ENCODE measurements at places on chromosomes 7 and 10.
A peak's percentile ranks its signal among the peaks of the same experiment; 100 is the strongest.

DNA sequence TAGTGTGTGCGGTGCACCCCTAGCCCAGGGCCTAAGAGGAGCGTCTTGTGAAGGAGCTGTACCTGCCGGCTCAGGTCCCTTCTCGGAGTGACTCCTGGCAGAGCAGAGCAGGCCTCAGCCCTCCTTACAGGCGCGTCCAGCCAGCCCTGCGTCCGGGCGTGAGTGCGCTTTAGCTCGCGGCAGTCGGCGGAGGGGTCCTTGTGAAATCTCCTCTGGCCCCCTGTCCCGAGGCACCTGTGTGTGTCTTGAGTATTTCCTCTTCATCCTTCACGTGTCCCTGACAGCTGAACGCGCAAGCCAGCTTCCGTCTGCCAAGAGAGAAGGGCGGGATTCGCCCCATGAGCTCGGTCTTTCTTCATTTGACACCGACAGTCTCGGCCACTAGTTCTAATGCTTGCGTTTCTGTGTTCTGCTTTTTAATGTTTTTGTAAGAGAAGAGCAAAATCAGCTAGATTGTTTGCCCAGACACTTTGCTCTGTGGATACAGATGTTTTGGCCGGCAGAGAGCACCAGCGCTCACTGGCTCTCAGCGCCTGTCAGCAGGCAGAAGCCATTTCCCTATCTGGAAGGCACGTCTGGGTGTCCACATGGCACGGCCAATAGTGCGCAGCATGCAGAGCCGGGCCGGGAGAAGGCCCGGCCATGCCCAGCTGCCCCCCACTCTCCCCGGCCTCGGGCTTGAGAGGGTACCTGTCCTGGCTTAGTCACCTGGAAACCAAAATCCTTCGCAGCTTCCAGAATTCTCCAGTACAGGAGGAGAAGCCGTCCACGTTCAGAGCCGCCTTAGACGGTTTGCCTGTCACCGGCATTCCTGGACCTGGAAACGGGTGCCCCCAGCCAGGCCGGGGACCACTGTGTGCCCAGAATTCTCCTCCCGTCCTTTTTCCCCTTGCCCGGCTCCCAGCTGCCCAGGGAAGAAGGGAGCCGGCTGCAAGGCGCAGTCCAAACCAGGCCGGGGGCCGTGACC lies 7.0 kb downstream of the GET4 start:
- DNase-seq = no peak

DNA sequence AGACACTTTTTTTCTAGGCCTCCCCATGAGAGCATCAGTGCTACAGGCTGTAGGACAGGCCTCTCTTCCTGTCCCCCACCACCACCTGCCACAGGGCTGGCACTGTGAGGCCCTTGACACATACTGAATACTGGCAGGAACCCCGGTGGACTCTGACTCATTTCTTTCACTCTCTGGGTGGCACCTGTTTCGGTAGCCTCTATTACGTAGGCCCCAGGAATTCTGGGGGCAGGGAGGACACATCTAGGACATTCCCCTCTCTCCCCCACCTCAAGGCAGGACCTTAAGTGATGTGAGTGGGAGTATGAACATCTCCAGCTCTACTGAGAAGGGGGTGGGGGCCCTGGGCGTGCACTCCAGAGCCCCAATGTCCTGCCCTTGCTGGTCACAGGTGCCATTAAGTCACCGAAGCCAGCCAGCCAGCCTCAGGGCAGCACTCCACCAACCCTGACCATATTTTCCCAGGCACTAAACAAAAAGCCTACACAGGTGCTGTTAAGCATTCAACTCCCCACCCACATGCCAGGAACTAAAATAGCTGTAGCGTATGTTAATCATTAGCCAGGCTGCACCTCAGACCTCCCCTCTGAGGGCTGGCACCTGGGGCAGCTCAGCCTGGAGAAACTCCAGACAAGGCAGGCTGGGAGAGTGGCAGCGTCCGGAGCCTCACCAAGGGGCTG lies 8.9 kb downstream of the ANXA11 start:
- peak; percentile 81 for DNase-seq

DNA sequence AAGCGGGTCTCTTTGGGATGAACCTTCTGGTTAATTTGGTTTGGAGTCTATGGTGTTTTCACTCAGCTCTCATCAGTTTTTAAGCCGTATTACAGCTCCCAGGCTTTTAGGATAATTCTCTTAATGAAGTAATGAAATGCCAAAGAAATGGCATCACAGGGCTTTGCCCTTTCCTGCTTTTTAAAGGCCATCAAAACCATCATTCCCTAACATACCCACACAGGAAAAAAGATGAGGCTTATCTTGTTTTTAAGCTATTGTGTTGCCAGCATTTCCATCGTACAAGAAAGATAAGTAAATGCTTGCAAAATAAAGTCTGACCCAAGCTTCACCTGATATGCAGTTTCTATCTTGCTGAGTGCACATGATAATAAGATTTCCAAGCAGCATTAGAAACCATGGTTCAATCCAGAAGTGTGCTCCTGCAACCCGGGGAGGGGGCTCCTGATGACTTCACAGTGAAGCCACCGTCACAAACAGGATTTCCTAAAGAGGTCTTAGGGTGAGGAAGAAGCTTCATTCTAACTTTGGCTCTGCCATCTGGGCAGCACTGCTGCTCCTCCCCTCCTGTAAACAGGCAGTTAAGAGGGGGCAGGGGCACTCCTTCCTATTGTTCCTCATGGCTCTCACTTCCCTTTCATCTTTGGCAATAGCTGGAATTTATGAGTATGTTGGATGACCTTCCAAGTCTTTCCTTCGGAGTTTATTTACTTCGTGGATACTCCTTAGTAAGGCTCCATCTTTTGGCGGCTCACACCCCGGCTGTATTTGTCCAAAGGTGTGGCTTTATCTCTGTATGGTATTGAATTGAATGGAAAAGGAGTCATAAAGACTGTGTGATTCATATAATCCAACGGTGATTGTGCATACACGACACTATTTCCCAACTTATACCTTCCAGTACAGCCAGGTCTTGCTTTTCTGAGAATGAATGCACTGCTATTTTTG lies 55.2 kb upstream of the FAM133B start:
- DNase-seq = peak; percentile 20

DNA sequence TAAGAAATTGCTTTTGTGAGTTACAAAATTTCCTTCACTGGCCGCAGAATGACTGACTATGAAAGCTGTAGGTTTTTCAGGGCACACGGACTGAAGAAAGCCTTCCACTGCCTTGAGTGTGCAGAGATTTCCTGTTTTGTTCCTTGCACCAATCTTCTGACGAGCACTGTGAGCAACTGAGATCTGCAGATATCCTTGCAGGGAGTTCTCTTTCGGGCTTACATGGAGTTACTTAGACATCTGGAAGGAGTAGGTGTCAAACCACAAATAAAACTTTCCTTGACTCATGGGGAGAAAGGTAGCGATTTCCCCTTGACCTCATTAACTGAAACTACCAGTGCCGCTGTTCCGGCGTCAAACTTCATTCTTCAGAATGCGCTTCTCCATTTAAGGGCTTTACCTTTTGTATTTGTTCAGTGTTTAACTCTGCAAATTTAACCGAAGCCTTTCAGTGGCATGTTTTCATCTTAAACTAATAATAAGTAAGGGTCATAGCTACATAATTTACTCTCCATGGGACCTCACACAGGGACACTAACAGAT lies 1175.3 kb downstream of the GATA3 start:
- no peak for DNase-seq

DNA sequence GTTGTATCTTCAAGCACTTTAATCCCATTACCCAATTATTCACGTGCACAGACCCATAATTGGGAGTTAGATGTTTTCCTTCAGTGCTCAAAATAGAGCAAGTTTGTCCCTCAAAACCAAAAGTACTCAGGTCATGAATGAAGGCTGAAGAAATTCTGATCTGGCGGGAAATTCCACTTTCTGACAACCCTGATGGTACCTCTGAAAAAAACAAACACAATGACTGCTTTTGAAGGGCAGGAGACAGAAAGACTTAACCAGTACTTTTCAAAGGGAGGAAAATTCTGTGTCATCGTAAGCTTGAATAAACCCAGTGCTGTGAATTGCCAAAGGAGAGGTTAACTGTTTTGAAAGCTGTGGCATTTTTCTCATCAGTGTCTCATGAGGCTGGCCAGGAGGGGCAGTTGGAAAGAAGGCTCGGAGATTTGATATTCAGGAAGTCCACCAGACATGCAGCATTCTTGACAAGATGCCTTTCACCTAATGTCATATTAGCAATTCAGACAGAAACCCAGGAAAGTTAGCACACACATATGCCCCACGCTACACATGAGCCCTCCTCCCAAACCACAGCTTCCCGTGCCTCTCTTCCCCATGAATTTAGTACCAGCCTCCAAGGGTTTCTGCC lies 347.0 kb downstream of the KCNMA1 start:
- no peak for DNase-seq

Data from left kidney (tissue), 8 donors.